Right cardiac atrium (tissue), 5 donors: ENCODE measurements at places on chromosomes 1 and 21. TPM values are rescaled to one million over a fixed set of nuclear protein-coding genes. Genes with fewer than 3 reads are reported as not detected.

DNA sequence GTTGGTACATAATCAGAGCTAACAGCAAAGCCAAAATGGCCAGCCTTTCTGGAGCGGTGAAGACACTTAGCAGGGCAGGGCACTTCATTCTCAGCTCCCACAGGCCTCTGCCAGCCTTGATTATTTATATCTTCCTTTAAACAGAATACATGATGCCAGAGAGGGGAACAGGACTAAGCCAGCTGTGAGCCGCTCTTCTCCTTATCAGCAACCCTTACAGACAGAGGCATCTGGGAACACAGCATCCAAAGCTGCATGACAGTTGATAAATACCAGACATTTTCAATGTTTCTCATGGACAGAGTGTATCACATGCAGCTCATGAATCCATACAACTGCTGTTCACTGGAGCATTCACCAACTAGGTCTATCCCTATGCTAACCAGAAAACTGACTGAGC, 29.1 kb downstream of the DNAJC11 start:
- no peak for DNase-seq

DNA sequence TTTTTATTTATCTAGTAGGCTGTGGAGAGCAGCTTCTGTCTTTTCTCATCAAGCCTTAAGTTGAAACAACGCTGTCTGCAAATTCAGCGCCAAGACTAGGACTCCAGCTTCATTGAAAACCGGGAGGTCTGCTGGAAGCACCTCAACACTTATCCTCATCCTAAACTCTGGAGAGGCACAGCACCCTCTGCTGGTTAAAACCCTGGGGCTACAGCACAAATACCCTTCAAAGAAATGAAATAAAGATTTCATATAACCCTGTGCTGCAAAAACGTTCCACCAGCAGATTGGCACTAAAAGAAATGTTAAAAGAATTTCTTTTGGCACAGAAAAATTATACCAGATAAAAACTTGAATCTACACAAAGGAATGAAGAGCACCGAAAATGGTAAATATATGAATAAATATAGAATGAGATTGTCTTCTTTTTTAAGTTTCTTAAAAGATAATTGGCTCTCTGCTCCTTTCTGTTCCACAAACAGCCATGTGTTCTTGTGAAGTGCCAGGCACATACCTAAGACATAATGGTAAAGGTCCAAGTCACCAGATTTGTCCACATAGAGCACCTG, 227.7 kb upstream of the SAMSN1 start:
- peak; percentile 46 for DNase-seq

- DNase-seq: peak; percentile 20
These were observed 19.7 kb upstream of the ARF1 start for GRCh38 chr1:228062812-228063211.

DNA sequence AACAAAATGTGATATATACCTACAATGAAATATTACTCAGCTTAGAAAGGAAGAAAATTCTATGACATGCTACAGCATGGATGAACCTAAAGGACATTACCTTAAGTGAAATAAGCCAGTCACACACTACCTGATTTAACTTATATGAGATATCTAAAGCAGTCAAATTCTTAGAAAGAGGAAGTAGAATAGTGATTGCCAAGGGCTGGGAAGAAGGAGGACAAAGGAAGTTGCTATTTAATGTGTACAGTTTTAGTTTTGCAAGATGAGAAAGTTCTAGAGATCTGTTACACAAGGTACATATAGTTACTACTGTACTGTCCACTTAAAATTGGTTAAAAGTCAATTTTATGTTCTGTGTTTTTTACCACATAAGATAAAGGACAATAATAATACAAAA, 87.5 kb upstream of the KCTD3 start:
- DNase-seq: no peak

- peak; percentile 61 for DNase-seq
These were observed 673 bp upstream of the DHCR24 start for GRCh38 chr1:54887665-54888071.

DNA sequence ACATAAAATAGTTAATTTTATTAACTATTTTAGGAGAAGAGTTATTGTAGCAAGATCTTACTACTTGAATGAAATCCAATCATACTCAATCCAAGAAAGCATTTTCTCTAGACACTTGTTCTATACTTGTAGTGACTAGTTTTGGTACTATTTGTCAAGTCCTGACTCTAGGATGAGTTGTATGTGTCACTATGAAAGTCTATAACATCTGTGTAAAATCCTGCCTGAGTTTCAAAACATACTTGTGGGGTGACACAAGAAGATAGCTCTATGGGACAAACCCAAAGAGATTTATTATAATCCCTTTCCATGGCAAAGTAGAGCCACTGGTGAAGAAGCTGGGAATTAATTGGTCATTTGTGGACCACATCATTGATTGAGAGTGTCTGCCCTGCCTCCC, 1042.2 kb upstream of the ADGRL4 start:
- DNase-seq: no peak

- DNase-seq: no peak
These were observed 3.4 kb downstream of the RUNX3 start for GRCh38 chr1:24926563-24927249.

Gene KIF2C
- 1.6 TPM for total RNA-seq

Gene GLUL
- 344 TPM for total RNA-seq
